ENCODE measurements at places on chromosomes 5 and 9.

DNA sequence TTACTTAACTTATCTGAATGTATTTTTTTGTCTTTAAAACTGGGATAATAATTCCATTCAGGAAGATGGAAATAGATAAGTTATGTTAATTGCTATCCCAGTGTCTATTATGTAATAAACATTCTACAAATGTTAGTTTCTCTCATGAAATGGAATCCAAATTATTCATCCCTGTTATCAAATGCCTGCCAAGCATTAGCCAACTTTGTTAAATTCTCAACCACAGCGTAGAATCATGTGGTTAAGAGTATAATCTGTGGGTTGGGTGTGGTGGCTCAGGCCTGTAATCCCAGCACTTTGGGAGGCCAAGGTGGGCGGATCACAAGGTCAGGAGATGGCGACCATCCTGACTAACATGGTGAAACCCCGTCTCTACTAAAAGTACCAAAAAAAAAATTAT is 912.9 kb upstream of the SEMA6A start:
- DNase-seq: no peak

GRCh38 chr5:132430746-132431145 is 59.8 kb downstream of the IRF1 start:
- no peak for DNase-seq

GRCh38 chr5:146336197-146336596 is 2.4 kb upstream of the POU4F3 start:
- DNase-seq: no peak

GRCh38 chr5:57550132-57550531 is 67.5 kb upstream of the ACTBL2 start:
- DNase-seq: no peak

- DNase-seq: no peak
Measured at GRCh38 chr5:108528655-108529054, 146.8 kb upstream of the FBXL17 start.

- no peak for DNase-seq
Measured at GRCh38 chr5:56632199-56632598, 183.2 kb upstream of the MAP3K1 start.

DNA sequence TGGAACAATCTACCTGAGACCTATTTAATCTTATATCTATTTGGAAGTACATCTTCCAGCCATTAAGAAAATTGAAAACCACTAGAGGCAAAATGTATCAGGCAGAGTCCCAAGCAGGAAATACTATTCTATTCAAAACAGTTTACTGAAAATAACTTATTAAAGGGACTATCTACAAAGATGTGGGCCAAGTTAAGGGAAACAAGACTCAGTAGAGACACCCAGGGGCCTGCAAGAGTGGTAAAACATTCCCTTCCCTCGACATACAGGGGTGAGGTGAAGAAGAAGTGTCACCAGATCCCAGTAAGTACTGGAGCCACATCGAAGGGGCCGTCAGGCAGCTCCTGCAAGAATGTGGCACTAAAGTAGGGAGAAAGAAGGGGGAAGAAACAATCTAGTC is 12.1 kb upstream of the NRG2 start:
- DNase-seq: no peak

DNA sequence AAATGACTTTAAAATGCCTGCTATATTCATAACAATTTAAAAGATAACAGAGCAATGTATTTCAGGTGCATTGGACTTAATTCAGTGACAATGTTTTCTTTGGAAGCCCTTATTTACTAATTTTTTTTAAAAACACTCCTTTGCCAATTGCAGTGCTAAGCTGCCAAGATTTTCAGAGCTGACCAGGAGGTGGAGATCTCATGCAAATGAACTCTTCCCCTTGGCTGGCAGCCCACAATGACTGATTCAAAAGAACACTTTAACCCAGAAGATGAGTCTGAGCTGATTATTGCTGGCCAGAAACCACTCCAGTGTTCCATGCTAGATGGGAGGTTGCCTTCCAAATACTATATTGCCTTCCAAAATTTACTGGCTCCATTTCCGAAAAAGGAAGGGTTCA is 128.3 kb upstream of the CCNH start:
- no peak for DNase-seq

GRCh38 chr9:118882684-118883083 is 486.6 kb downstream of the BRINP1 start:
- DNase-seq: no peak

- no peak for DNase-seq
Measured at GRCh38 chr5:102857076-102857818, 102.1 kb downstream of the PAM start.

DNA sequence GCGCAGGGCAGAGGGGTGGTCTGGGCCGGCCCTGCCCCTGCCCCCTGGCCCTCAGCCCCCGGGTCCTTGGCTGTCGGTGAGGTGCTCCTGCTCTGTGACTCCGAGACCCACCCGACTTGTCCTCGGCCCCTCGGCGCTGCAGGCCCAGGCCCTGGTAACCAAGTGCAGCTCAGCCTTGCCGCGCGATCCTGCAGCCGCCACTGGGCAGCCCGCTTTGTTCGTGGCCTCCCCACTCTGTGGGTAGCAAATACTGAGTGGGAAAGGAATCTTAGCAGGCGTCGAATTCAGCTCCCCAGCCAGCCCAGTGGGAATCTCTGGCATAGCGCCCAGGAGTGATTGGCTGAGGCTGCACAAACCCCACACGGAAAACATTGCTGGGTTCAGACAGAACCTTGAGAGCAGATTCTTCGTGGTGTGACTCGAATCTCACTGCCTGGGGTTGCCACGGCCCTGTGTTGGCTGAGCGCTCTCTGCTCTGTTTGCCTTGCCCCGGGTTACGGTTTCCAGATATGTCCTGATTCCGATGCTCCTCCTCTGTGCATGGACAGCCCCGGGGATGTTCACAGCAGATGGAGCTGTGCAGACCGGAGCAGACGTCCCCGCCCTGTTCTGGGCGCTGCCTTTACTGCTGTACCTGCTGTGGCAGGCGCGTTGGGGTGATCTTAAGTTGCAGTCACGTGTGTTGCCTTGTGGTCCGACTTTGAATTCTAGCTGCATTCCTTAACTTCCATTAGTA is 13.4 kb upstream of the EXOC3 start:
- DNase-seq: no peak

DNA sequence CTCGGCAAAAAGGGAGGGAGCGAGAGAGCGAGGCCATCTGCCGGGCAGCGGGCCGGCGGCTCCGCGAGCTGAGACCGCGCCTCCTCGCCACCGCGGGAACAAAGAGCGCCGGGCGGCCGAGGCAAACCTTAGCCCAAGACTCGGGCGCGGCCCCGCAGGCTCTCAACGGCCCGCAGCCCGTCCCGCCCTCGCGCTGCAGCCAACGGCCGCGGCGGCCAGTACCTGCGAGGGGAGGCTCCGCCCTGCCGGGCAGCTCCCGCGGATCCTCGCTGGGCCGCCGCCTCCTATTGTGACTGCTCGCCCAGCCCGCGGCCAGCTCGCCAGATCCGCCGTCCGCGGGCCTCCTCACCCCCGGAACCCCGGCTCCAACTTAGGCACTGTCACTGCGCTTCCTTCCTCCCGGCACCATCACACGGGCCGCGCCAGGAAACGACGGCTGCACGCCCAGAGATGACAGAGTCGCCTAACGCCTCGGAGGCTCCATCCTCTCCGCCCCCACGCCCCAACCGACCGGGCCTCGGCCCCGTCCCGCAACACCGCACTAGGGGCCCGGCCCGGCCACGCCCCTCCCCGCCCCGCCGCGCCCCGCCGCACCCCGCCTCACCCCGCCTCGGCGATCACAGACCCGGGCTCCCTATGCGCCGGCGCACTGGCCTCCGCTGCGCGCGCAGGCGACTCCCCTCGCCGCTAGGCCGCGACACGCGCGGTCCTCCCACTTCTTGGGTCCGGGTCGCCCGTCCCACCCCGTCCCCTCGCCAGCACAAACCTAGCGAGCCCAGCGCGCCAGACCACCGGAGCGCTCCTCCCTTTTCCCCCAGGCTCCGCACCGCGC is 479 bp upstream of the RNF38 start:
- peak; percentile 83 for DNase-seq

Data from activated naive CD4-positive, alpha-beta T cell (primary cell).